ENCODE measurements at places on chromosomes 1 and 21.
A peak's percentile ranks its signal among the peaks of the same experiment; 100 is the strongest.

GRCh38 chr21:14116080-14116481 is 94.7 kb downstream of the LIPI start:
- no peak for DNase-seq

DNA sequence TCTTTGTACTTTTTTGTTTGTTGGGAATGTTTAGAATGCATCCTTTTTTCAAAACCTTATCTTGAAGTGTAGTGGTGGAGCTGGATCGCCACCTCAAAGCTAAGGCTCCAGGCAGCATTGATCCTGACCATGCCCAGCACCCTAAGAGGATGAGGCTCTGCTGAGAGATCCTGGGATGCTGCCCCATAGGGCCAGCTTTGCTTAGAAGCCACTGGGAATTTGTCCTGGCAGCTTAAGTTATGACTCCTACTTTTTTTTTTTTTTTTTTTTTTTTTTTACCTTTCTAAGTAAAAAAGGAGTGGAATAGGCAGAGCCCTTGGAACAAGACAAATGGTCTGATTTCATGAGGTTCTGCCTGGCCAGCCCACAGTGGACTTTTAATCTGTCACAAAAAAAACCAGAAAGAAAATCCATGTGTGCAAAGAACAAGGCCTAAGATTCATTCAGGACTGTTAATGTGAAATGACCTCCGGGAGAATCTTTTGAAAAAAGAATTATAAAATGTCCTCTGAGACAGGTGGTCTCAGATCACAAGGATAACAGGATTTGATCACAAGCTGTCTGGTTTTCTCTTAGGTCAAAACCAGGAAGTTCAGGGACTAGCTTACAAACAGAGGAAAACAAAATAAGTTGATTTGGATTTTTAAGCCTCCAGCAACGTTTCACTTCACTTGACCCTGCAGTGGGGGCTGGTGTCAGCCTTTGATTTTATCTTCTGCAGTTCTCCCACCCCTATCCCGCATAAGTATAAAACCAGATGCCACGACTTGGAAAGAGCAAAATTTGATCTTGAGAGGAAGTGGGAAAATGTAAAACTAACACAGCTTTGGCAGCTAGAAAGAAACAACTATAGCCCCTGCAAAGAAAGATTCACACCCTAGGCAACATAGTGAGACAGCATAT is 25.9 kb upstream of the RAP1A start:
- no peak for DNase-seq

GRCh38 chr1:233620065-233620464 is 6.2 kb downstream of the KCNK1 start:
- DNase-seq, result no peak

DNA sequence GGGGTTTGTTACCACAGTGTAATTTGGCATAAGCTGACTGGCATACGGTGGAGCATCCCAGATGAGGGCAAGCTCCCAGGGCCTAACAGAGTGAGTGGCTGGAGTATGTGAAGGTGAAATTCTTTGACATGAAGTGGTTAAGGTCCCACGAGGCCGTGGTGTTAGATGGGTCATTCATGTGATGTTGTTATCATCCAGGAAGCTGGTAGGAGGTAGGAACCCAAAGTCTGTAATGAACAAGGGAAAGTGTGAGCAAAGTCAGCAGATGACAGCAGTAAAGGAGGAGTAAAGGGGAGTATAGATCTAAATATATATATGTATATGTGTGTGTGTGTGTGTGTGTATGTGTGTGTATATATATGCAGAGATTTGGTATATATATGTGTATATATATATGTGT is 47.6 kb downstream of the MDM4 start:
- no peak for DNase-seq

DNA sequence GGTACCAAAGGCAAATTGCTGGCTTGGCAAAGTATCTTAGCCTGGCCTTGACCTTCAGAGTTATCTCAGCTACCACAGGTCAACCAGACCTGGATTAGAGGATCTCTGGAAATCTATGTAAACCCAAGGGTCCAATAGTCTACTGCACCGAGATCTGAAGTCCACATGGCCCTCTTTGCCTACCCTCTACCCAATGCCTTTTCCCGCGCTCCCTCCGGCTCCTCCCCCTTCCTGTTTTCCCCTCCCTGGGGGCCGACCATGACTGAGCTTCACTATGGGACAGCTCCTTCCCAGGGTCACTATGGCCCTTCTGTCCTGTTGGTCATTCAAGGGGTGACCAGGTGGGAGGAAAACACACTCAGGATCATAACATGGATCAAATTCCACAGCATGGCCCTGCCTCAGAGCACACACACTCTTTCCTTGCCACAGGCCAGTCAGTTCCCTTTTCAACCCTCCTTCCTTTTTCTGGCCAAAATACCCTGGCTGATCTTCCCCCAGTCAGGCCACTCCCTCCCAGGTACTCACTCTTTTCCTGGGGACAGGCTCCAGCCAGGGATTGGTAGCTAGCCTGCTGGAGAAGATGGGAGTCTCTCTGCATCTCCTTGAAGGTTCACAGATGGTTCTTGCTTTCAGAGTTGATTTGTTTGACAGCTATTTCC is 19.1 kb upstream of the TMEM183A start:
- DNase-seq, result no peak

GRCh38 chr21:43865540-43866259 is 677 bp downstream of the AGPAT3 start:
- peak; percentile 26 for DNase-seq

DNA sequence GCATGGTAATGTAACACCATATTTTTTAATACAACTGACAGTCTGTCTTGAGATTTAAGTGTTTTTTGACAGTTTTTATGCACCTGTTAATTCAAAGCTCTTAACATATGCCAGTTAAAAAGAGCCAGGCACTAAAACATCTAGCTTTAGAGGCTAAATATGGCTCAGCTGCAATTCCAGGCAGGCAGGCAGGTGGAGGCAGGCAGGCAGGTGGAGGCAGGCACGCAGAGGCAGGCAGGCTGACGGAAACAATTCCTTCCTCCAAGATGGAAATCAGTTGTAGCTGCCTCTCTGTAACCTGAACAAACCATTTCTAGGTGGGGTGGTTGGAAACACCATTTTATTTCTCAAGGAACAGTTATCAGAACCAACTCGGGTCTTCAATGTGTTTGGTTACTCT is 51.2 kb downstream of the GORAB start:
- DNase-seq, result no peak

GRCh38 chr1:107570768-107571167 is 394.2 kb downstream of the VAV3 start:
- DNase-seq, result no peak

- DNase-seq, result no peak
Observed at GRCh38 chr1:20597650-20598049, 8.8 kb downstream of the CDA start.

DNA sequence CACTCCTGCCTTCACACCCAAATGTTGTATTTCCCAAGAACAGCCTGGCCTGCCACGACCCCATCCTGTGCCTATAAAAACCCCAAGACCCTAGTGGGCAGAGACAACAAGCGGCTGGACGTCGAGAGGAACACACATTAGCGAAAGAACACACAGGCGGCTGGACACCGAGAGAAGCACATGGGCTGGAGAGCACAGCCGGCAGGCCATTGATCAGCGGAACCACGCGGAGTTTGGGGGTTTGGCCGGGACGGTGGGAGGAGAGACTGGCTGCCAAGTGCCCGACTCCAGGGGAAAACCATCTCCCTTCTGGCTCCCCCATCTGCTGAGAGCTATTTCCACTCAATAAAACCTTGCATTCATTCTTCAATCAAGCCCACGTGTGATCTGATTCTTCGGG is 10.4 kb upstream of the DESI2 start:
- no peak for DNase-seq

DNA sequence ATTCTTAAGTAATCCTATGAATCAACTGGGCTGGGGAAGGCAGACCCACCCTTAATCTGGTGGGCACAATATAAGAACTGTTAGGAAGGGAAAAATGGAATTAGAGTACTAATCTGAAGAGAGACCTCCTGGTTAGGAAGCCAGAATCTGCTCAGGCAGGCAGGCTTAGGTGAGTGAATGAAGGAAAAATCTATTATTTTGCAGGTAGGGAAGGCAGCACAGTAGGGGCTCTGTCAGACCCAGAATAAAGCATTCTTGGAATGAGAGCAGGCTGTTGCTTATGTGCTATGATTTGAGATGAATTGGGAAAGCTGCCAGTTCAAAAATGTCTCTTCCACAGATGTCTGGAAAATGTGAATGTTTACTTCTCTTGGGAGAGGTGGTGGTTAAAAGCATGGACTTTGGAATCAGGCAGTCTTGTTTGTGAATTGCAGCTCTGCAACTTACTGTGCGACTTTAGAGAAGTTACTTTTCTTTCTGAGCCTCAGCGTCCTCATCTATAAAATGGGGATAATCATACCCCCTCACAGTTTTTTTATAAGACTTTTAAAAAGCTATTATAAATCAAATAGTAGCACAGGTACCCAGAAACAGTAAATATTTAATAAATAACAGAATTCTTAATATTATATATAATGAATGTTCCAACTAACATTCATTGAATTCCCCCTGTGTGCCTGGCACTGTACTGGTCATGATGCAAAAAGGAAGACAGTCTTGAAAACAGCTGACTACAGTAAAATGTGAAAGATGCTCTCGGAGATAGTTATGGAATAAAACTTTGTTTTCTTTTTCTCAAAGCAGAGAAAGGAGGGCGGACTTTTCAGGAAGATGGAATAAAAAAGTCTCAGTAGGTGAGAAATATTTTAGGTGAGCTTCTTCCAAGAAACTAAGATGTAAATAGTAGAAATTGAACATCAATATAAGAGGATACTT is 15.3 kb upstream of the ZNF644 start:
- DNase-seq, result no peak

DNA sequence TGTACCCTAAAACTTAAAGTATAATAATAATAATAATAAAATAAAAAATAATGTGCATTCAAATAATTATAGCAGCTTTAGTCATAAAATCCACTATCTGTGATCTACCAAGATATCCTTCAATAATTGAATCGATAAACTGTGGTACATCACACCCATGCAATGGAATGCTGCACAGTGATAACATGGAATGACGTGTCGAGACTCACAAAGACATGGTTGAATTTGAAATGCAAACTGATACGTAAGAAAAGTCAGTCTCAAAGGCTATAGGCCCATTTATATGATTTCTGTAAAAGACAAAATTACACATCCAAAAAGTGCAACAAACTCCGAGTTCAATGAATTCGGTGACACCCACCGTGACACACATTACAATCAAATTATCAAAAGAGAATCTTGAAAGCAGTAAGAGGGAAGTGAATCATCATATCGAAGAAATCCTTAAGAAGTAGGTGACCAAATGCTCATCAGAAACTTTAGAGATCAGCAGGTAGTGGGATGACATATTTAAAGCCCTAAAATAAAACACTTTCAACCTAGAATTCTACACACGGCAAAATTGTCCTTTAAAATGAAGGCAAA is 5.2 kb upstream of the SPRR2E start:
- DNase-seq, result peak; percentile 26

DNA sequence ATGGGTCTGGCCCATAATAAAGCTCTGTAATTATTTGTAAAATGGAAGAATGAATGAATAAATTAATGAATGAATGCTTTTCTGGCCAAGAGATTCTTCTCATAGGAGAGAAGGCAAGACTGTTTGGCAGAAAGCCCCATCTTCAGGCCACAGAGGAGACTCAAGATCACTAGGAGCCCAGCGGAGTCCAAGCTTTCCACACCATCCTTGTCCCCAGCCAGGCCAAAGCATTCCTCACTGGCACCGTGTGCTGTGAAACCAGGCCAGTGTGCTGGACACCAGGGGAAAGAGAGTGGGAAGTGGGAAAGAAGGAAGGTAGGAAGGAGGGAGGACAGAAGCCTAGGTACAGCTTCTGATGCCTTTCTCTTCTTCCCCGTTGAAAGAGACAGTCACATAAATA is 86.4 kb downstream of the PLXNA2 start:
- no peak for DNase-seq

- DNase-seq, result no peak
Observed at GRCh38 chr1:225541383-225541782, 111.5 kb downstream of the ENAH start.

DNA sequence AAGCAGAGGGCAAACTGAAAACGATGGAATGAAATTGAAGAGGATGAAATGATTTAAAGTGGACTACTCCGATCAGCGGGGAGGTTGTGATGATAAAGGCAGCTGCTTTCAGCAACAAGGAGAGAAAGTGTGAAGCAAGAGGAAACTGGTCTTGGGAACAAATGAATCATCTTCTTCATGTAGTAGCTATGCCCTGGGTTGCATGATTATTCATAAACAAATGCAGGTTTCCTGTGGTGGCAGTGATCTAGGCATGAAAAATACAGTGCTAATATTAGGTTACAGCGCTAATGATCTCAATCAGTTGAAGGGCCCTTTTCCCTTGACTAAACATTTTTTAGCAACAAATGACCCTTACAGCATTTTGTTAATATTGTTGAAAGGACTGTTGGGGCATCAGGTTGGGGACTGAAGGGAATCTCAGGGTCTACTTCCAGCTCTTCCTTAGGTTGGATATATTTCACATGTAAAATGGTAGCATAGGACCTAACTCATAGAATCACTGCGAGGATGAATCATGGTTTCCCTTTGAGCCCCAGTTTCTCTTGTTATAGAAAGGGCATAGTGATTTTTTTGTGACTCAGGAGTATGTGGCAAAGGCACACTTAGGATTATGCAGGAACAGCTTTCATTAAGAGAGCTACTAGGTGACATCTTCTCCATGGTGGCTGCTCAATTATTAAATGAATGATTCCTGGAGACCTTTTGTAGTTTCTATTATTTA is 1.9 kb upstream of the ZFYVE9 start:
- no peak for DNase-seq
